ENCODE measurements at places on chromosomes 16 and 17. TPM values are rescaled to one million over a fixed set of nuclear protein-coding genes. Genes with fewer than 3 reads are reported as not detected.

GRCh38 chr16:68257251-68257905, 6.9 kb upstream of the SLC7A6 start:
- H3K27ac ChIP-seq = no peak overlapping the region
- no peak for DNase-seq
- no peak overlapping the region for H3K4me3 ChIP-seq

DNA sequence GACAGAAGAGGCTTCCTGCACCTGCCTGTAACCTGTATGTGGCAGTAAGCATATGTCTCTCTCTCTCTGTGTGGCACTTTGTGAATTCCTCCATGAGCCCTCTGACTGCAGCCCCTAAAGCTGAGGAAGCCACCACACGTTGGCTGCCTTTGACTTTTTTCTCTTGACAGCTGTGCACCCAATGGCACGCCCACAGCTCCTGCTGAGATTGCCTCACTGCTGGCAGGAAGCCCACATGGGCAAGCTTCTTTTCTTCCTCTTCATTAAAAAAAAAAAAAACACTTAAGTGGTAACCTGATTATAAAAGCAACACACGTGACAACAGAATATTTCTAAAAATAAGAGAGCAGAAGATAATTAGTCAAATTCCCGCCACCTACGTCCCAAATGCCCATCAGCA, 34.0 kb upstream of the PIRT start:
- no peak overlapping the region for H3K4me3 ChIP-seq
- no peaks in the 10 kb centered on the region for H3K36me3 ChIP-seq

DNA sequence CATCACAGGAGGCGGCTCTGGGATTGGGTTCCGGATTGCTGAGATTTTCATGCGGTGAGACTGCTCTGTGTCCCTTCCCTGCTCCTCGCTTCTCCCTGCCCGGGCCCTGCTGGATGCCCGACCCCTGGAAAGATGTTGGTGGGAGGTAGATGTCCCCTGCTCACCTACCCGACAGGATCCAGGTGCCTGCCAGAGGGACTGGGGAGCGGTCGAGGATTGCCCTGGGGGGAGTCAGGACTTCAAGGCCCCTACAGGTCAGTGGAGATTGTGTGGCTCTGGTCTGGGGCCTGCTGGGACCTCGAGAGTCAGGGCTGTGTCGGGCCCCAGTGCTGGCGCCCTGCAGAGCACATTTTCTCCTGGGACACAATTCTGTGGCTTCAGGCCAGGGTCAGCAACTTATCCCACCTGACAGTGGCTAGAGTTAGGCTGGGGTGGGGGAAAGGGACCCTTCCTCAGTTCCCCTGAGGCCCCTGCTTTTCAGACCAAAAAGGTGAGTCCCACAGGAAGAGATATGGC, 3.3 kb downstream of the DECR2 start:
- H3K4me3 ChIP-seq = no peak overlapping the region
- H3K27me3 ChIP-seq = no peaks in the 10 kb centered on the region
- no peak overlapping the region for H3K27ac ChIP-seq
- no peaks in the 10 kb centered on the region for H3K36me3 ChIP-seq
- peaks cover 8% of the 10 kb centered on the region for H3K4me1 ChIP-seq

Gene NRN1L
- total RNA-seq = 0.76 TPM

Gene NPW
- 3.6 TPM for total RNA-seq

Gene RNF43
- 0.47 TPM for total RNA-seq
